ENCODE measurements at places on chromosomes 6 and 20. TPM values are rescaled to one million over a fixed set of nuclear protein-coding genes. Genes with fewer than 3 reads are reported as not detected.

- DNase-seq, result no peak
Measured at GRCh38 chr6:22899426-22899825, 330.1 kb downstream of the HDGFL1 start.

DNA sequence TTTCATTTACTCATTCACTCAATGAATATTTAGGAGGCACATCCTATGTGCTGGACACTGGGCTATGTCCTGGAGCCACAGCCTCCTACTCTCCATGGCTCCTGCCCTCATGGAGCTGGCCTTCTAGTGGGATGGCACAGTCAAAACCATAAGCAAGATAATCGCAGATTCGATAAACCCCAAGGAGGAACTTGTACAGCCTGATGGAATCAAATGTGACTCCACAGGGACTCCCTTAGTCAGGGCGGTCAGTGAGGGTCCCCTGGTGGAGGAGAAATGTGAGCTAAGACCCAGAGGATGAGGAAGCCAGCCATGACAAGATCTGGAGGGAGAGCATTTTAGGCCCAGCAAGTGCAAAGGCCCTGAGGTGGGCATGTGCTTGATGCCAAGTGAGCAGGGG is 211.9 kb downstream of the PREX1 start:
- no peak for DNase-seq

GRCh38 chr6:48111143-48111506 is at the start of gene PTCHD4:
Gene PTCHD4, minus strand, starts transcription at chr6:48111197. Its CDS starts 42,240 bp downstream, at chr6:48068957.
- no peak for DNase-seq

GRCh38 chr6:111382476-111383294 is 100.3 kb downstream of the REV3L start:
- DNase-seq, result peak; percentile 48

- no peak for DNase-seq
Measured at GRCh38 chr6:150528648-150529285, 70.9 kb upstream of the PLEKHG1 start.

GRCh38 chr6:2688401-2689064 is 62.2 kb downstream of the MYLK4 start:
- DNase-seq, result no peak

DNA sequence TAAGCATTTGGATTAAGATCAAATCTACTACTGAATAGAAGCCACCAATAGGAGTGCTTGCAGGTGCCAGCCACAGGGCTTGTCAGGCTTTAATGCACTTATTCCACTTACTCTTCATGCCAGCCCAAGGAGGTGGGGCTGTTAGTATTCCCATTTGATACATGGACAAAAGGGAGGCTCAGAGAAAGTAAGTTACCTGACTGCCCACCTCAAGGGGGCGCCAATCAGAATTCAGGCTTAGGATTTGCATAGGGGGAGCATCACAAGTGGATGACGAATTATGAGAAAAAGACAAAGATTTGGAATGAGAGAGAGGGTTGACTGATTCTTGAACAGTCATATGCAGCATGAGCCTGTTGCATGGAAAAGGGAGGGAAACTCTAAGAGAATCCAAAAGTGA is 188.4 kb upstream of the TSHZ2 start:
- no peak for DNase-seq

- DNase-seq, result no peak
Measured at GRCh38 chr20:45985573-45985972, 13.6 kb upstream of the ZNF335 start.

DNA sequence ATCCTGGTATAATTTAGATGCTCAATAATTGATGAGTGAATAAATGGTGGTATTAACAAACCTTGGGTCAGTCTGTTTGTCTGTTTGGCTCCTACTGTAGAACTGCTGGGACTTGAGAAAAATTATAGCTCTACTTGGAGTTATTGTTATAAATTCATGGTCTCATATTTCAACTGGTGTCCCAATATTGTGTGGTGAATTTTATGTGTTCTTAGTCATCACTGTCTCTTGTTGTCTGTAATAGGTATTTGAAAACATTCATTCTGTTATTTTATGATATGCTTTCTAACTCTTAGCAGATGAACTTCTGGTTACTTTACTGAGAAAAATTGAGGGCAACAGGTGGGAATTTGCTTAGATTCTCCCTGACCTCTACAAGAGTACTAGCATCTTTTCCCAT is 221.4 kb downstream of the CDKAL1 start:
- DNase-seq, result no peak

GRCh38 chr6:169416249-169416648 is 162.6 kb upstream of the THBS2 start:
- no peak for DNase-seq

Gene RBM24
- 2.9 TPM for polyA plus RNA-seq

Gene LTB
- 0.35 TPM for polyA plus RNA-seq
